ENCODE measurements at places on chromosomes 12 and 14.

GRCh38 chr14:75486318-75486717, 36.0 kb upstream of the BATF start:
- no peak for DNase-seq

DNA sequence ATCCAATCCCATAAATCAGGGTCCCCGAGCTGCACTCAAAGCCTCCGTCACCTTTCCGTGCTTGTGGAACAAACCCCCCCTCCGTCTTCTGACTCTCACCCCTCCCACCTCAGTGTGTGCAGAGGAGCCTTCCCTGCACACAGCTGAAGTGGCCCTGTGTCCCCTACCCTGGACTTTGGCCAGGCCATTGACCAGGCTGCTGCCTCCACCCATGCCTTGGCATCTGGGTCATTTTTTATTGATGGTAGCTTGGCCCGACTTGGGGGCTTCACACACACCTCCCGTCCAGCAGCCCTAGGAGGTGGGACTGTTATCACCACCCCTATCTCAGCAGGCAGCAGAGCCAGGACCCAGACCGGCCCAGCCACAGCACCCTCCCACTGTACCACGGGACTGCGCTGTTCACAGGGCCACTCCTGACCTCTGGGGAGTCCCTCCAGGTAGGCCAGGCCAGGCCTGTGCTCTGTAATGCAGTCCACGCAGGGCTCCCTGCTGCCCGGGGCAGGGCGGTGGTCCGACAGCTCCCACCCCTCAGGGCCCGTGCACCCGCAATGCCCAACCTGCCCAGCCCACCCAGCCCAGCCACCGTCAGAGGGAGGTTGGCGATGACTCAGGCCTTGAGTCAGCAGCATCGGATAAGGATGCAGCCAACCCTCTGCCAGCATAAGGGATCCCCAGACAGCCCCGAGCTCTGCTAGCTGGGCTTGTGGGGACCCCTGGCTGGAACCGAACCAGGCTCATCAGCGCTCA, 9.2 kb upstream of the INF2 start:
- no peak for DNase-seq

DNA sequence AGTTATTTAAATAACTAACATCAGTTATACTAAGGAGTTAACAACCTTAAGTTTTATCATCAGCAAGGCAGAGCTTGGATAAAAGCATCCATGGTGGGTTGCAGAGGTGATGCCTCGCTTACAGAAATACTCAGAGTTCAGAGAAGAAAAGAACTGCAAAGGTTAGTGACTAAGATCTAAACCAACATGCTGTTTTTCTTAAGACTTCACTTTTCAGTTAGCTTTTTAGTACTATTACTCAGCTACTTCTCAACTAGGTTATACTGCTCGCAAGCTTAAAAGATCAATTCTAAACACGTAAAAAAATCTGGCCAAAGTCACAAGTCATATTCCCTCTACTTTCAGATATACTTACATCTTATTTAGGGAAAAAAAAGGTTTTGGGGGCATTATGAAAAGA, 2.8 kb downstream of the PPP1CC start:
- no peak for DNase-seq

DNA sequence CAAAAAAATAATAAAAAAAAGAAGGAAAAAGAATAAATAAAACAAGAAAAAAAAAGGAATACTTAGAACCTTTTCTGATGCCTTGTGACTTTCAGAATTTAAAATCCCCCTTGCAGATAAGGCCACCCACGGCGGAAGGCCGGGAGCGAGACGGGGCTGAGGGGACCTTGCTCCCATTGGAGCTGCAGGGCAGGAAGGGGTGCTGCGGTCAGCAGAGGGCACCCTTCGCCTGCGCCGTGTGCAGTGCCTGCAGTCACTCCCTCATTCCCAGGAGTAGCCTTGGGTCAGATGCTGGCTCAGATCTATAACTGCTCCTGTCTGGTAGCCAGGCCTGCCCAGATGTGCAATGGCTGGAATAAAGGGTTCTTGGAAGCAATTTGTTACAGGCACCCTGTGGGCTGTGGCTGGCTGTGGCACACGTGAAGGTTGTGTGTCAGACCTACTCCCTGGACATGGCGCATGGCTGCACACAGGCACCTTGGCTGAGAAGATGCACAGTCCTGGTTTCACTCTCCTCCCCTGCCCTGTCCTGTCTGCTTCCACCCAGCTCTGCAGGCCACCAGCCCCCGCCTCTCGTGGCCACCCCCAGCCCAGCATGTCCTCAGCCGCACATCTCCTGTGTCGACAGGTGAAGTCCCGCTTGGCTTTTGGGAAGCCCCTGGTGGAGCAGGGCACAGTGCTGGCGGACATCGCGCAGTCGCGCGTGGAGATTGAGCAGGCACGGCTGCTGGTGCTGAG, 13.4 kb upstream of the ALDH2 start:
- DNase-seq: no peak

- DNase-seq: no peak
Measured at GRCh38 chr12:16857456-16857923, 251.5 kb upstream of the LMO3 start.

GRCh38 chr12:78220811-78221210, 390.1 kb downstream of the NAV3 start:
- DNase-seq: no peak

GRCh38 chr12:25701290-25701689, 148.2 kb upstream of the LMNTD1 start:
- DNase-seq: no peak

- DNase-seq: no peak
Measured at GRCh38 chr14:81205639-81206038, 15.1 kb downstream of the GTF2A1 start.

DNA sequence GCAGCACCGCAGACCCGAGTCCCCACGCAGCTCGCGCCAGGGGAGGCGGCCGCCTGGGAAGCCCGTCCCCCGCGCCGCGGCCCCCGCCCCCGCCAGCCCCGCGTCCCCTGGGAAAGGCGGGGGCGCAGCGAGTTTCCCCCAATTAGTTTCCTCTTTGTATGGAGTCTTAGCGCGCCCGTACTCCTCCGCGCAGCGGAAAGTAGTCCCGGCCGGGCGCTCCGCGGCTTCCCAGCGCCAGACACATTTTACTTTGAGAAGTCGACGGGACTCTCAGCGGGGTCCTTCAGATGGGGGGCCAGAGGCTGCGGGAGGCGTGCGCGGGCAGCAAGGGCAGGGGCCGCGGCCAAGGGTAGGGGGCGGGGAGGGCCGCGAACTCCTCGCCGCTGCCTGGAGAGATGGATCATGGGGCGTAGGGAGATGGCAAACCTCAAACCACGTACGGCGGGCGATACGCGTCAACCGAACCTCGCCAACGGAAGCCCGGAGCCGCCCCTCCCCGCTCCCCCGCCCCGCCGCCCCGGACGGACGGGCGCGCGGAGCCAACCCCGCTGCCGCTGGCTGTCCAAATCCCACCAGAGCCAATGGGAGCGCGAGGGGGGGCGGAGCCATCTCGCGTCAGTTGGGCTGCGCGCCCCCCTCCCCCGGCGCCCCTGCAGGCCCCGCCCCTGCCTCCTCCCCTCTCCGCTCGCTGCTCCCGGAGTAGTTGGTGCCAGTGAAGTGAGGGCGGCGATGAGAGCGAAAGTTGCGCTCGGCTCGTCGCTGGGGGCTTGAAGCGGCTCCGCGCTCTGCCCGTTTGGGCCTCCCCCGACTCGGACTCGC, at the start of gene RCOR1:
Gene RCOR1, plus strand, starts transcription at position 706 of the 819 bp plus-strand sequence. CDS start 238 bp downstream, outside the sequence.
- peak; percentile 98 for DNase-seq

GRCh38 chr12:6347367-6348338, 5.8 kb upstream of the TNFRSF1A start:
- DNase-seq: no peak
